ENCODE measurements at places on chromosomes 3 and 15. TPM values are rescaled to one million over a fixed set of nuclear protein-coding genes. Genes with fewer than 3 reads are reported as not detected.

AGTR1 gene
- 1.4 TPM for total RNA-seq

FOXL2 gene
- total RNA-seq, result 0.46 TPM

TMEM45A gene
- 7.6 TPM for total RNA-seq

RBM6 gene
- total RNA-seq, result 93.7 TPM

USP13 gene
- 15.2 TPM for total RNA-seq

ATP2B2 gene
- total RNA-seq, result 73.4 TPM

PP2D1 gene
- total RNA-seq, result not detected

LRRC2 gene
- 1.2 TPM for total RNA-seq

All from diencephalon (tissue), 1 donor.